ENCODE measurements at places on chromosomes 13 and 19. TPM values are rescaled to one million over a fixed set of nuclear protein-coding genes. Genes with fewer than 3 reads are reported as not detected.

DNA sequence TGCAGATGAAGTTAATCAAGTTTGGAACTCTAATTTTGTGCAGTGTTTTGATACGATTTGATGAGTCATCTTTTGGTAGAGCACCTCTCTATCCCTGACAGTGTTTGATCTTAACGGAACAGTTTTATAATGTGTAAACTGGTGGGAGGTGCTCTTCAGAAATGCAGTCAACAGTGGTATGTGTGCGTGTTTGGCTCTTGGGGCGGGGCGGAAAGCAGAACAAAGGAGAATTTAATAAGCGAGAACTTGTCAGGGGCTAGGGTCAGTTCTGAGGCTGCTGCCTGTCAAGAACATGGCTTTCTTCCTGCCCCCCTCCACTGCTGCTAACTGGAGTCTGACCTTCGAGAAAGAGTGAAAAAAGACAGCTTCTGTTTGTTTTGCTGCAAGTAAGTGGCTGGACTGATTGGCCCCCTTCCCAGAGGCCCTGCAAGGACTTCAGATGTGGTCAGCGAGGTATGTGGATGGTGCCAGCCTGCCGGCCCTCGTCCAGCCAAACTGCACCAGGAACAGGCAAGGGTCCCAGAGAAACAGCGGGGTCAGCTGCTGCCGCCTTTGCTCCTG, 40.8 kb downstream of the BBC3 start:
- peak; percentile 21 for DNase-seq

- peak; percentile 90 for DNase-seq
Observed at GRCh38 chr13:110874508-110874960, 40.3 kb downstream of the ANKRD10 start.

The ANKLE1 gene
- total RNA-seq = 0.11 TPM

GRCh38 chr19:45505996-45506245, 1.4 kb upstream of the VASP start:
- no peak for DNase-seq

DNA sequence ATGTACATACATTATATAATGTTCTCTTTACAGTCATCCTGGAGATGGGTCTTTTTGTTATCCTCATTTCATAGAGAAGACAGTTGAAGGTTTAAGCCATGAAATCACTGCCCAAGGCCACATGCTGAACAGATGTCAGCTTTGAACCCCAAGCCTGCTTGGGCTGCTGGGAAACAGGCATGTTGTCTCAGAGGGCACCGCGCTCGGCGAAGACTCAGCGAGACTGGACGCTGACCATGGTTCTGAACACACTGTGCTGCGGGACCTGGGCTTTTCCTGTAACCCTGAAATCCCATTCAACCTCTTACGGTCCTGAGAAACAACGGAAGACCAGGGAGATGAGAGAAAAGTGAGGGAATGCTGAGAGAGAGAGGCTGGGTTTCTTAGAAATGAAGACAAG, 27.3 kb downstream of the LRFN3 start:
- DNase-seq = no peak

The COG3 gene
- total RNA-seq = 15.7 TPM

DNA sequence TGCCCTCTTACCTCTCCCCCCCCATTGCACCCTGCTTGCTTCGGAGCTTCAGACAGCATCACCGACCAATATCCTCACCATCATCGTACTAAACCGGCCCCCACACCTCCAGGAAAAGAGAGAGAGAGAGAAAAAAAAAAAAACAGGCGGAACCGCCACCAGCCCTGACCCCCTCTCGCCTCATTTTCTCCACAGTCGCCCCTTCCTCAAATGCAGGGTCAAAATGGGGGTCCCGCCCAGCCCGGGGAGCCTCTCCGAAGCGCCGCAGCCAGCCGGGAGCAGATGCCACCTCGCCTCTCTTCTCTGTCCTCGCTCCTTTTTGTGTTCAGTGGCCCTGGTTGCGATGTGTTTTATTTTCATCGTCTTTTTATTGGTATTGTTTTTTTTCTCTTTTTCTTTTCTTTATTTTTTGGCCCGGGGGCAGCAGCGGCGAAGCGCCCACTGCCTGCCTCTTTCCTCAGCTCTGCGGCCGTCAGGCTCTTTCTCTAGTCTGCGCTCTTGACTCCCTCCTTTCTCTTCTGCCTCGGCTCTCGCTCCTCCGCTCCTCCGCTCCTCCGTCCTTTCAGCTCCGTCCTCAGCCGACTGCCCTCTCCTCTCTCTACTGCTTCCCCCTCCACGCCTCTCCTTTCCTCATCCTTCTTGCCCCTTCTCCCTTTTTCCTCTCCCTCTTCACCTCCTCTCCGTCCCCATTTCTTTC, 41.4 kb downstream of the DEDD2 start:
- DNase-seq = no peak

The KLF1 gene
- total RNA-seq = not detected

- no peak for DNase-seq
Observed at GRCh38 chr13:110018009-110018408, 231.6 kb upstream of the IRS2 start.

DNA sequence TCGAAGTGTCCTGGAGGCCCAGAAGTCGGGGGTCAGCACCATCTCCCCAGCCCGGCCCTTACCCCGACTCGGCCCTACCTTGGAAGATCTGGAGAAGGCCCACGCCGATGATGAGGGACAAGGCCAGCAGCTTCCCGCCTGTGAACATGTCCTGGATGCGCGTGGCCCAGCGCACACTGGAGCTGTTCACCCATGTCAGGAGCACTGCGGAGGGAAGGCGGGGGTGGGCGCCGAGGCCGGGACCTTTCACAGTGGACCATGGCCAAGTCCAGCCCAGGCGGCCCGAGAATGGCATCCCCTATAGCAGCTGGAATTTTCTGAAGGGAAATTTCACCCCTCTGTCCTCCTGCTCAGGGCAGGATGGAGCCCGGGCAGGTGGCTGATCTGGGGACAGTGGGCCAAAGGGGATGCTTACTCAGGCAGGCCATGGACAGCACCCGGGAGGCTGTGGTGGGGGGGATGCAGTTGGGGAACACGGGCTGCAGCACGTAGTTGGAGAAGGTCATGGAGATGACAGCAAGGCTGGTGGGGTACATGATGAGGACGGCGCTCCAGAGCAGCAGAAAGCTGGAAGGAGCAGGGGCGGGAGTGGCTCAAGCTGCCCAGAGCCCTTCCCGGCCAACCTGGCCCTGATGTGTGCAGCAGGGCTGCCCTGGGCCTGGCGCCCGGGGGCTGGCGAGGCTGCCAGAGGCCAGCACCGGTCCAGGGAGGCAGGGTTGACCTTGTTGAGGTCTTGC, 13.0 kb downstream of the SLC7A10 start:
- DNase-seq = no peak

GRCh38 chr13:111609631-111610030, 289.2 kb downstream of the TEX29 start:
- no peak for DNase-seq

GRCh38 chr19:46943150-46943946, 76.3 kb upstream of the NPAS1 start:
- DNase-seq = no peak

Measured in left ventricle myocardium inferior (tissue), 1 donor.